Transverse colon (tissue), 4 donors: ENCODE measurements at places on chromosomes 5 and 9.

- no peaks in the 10 kb centered on the region for H3K4me1 ChIP-seq
- DNase-seq, result no peak
- H3K36me3 ChIP-seq, result no peaks in the 10 kb centered on the region
- H3K4me3 ChIP-seq, result no peak overlapping the region
- no peaks in the 10 kb centered on the region for H3K27me3 ChIP-seq
Measured at GRCh38 chr5:98443881-98444280, 329.6 kb upstream of the RGMB start.

- no peaks in the 10 kb centered on the region for H3K4me1 ChIP-seq
- H3K27ac ChIP-seq, result no peak overlapping the region
- H3K36me3 ChIP-seq, result no peaks in the 10 kb centered on the region
- no peaks in the 10 kb centered on the region for H3K27me3 ChIP-seq
Measured at GRCh38 chr9:35333551-35333950, 156.4 kb upstream of the RUSC2 start.

- no peaks in the 10 kb centered on the region for H3K27me3 ChIP-seq
- no peaks in the 10 kb centered on the region for H3K36me3 ChIP-seq
- no peak overlapping the region for H3K27ac ChIP-seq
Measured at GRCh38 chr9:101383361-101383760, 1.4 kb downstream of the BAAT start.

DNA sequence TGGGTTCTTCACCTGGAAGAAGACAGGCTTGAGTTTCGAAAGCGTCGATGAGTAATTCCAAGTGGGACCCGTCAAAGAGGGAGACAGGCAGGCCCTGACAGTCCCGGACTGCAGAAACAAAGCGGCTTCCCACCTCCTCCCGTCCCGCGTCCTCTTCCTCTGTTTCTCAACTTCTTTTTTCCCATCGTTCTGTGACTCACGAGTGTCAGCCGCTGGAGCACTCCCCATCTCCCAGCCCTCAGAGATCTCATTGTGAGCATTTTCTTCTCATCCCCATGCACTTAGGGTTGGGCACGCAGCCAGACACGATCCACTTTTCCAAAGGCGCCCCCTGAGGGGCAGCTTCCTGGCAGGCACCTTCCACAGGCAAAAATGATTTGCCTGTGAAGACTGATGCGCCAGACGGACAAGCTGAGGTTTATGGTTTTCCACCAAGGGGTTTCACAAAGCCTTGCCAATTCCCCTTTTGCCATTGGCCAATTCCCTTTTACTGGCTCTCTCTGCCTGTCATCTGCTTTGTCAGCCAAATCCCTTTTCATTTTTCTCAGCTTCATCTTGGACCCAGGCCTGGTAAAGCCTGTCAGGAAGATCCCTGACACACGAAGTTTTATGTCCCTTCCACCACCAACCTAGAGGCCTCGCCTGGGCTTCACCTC is 86.5 kb upstream of the ANKRD55 start:
- H3K4me3 ChIP-seq, result no peak overlapping the region
- no peaks in the 10 kb centered on the region for H3K4me1 ChIP-seq
- H3K36me3 ChIP-seq, result no peaks in the 10 kb centered on the region
- DNase-seq, result peak; percentile 9
- H3K27ac ChIP-seq, result peak overlapping the region; percentile 28
- H3K27me3 ChIP-seq, result no peaks in the 10 kb centered on the region

DNA sequence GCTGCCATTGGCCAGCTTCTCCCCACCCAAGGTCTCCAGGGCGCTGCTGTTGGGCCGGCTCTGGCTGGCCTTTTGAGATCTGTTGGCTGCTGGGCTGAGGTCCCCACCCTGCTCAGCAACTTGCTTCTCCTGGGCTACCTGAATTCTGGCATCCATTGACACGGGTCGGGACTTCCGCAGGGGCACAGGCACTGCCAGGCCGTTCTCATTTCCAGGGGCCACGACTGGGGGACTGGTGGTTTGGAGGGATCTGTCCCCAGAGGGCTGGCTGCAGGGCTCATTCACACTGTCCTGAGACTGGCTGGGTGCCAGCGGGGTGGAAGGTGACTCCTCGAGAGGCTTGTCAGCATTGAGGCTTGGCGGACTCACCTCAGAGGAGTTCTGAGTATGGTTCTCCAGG is 87.1 kb upstream of the FBXW11 start:
- no peak for DNase-seq
- H3K27ac ChIP-seq, result no peak overlapping the region
- no peaks in the 10 kb centered on the region for H3K36me3 ChIP-seq

DNA sequence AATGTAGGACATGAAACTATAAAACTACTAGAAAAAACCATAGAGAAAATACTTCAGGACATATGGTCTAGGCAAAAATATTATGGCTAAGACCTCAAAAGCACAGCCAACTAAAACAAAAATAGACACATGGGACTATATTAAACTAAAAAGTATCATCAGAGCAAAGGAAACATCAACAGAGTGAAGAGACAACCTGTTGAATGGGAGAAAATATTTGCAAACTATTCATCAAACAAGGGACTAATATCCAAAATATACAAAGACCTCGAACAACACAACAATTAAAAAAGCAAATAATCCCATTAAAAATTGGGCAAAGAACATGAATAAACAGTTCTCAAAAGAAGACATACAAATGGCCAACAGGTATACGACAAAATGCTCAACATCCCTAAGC is 210.9 kb downstream of the PCSK1 start:
- no peak for DNase-seq
- H3K27me3 ChIP-seq, result no peaks in the 10 kb centered on the region
- H3K4me1 ChIP-seq, result no peaks in the 10 kb centered on the region
